ENCODE measurements at places on chromosomes 13 and 19.

- no peak for DNase-seq
- no peaks in the 10 kb centered on the region for H3K36me3 ChIP-seq
- no peak overlapping the region for H3K4me3 ChIP-seq
- no peaks in the 10 kb centered on the region for H3K27me3 ChIP-seq
- H3K27ac ChIP-seq = no peak overlapping the region
- no peaks in the 10 kb centered on the region for H3K4me1 ChIP-seq
Observed at GRCh38 chr19:39937787-39938186, 3.4 kb upstream of the FCGBP start.

DNA sequence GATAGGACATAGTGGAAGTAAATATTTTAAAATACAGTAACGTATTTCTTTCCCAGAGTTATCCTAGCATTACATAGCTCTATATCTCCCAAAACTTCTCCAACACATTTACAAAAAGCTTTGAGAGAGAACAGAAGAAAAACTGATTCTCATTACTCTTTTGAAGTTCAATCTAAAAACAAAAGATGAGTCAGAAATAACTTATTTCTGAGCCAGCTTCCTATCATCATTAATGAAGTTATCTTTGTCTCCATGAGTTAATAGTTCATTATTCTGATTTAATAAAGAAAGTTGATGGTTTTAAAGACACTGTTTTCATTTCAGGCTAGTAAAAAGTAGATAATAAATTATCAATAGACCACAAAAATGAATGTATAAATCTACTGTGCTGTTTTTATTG is 446.7 kb upstream of the SPRY2 start:
- H3K27ac ChIP-seq = no peak overlapping the region
- no peaks in the 10 kb centered on the region for H3K27me3 ChIP-seq
- no peak overlapping the region for H3K4me3 ChIP-seq
- no peak for DNase-seq
- no peaks in the 10 kb centered on the region for H3K4me1 ChIP-seq
- no peaks in the 10 kb centered on the region for H3K36me3 ChIP-seq

DNA sequence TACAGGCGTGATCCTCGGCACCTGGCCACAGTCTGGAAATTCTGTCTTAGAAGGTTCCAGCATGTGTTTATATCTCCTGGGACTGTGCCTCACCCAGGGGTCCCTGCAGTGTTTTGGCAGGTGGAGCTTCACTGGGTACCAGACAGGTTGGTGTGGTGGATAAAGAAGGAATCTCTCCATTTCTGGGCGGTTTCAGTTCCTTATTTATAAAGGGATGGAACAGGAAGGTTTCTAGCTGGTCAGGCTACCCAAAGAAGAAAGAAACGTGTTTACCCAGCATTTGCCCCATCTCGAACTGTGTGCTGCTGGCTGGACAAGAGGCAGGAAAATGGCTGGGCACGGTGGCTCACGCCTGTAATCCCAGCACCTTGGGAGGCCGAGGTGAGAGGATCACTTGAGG is 9.8 kb downstream of the PNPLA6 start:
- no peak overlapping the region for H3K27ac ChIP-seq
- H3K4me3 ChIP-seq = no peak overlapping the region

DNA sequence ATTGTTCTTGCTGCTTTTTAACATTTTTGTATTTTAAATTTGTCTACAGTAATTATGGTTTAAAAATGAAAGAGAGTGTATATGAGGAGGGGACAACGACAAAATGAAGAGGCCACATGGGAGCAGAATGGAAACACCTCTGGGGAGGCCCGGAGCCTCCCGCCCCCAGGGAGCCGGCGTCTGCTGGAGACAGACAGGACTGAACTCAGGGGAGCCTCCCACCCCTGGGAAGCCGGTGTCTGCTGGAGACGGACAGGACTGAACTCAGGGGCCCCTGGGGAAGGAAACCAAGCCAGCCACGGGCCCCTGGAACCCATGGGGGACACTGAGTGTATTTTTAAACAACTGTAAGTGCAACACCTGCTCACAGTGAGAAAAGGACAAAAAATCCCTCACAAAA is 16.7 kb upstream of the SLC39A3 start:
- no peaks in the 10 kb centered on the region for H3K27me3 ChIP-seq
- no peak overlapping the region for H3K27ac ChIP-seq
